ENCODE measurements at places on chromosomes 7 and 10.

GRCh38 chr10:73750819-73751218, 6.6 kb downstream of the SEC24C start:
- no peak for DNase-seq

- no peak for DNase-seq
Observed at GRCh38 chr7:76364198-76364584, 5.4 kb upstream of the YWHAG start.

DNA sequence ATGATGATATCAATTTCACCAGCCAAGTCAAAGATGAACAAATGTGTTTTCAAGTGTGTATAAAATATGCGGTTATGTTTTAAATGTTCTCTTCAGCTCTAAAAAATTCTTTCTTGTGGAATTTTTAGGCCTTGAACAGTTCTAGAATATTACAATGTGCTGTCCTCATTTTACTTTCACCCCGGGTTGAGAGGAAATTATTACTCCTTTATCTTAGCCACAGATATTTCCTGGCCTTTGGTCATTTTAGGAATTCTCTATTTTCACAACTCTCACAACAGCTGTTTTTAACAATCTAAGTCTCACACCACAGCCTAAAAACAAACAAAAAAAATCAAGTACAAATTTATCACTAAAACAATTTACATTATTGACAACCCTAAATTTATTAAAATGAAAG, 112.2 kb upstream of the HGF start:
- no peak for DNase-seq

- no peak for DNase-seq
Observed at GRCh38 chr10:119461380-119461779, 81.1 kb downstream of the RGS10 start.

- DNase-seq: peak; percentile 31
Observed at GRCh38 chr7:47873762-47874161, 74.5 kb downstream of the PKD1L1 start.

DNA sequence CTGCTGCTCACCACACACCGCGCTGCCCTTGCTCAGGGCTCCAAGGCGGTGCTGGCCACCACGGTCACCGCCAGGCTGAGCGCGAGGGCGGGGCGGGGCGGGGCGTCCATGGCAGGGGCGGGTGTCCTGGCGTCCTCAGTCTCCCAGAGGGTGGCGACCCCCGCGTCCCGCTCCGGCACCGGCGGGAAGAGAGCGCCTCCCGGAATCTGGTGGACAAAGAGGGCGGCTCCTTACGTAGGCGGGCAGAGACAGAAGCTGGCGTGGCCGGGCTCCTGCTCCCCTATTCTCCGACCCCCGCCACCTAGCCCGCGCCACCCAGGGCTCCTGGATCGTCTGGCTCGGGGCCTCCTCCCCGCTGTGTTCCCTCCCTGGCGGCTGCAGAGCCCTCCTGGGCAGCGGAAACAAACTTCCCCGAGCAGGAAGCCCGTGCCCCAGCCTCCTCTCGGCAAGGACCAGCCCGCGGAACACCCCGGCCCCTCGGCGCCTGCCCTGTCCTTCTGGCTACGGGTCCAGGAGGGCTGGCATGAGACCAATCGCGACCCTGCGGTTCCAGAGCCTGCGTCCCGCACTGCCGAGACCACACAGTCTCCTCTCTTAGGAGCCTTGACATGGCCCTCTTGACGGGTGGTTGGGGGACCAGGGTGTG, 133.8 kb upstream of the ZNF92 start:
- DNase-seq: no peak

DNA sequence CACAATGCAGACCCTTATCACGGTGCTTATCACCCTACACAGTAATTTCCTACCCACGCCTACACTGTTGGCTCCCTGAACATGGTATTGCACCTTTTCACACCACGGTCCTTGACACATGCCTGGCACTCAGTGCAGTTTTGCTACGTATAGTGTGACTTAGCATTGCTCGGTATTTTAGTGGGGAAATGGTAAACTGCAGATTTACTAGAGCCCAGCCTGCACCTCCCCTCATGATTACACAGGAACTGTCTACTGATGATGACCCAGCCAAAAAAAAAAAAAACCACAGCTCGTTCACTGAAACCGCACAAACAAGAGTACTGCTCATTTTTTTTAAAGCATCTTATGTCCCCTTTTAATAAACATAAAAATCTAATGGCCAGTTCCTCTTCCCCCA, 124.2 kb upstream of the ZNF746 start:
- DNase-seq: no peak

DNA sequence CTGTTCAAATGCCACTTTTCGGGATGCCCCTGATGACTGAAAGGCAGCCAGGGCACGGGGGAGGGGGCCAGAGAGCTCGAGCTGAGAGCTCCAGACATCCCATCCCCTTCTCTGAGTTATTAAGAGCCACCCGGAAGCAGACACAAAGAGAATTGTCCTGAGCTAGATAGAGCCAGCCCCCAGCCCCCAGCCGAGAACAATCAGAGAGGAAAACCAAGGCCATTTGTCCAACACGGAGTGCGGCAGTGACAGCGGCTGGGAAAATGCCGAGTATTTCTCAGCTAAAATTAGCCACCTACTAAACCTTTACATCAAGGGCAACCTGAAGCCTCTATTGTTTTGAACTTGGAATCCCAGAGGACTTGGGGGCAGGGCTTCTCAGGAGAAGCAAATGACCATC, 51.0 kb downstream of the UNC5B start:
- no peak for DNase-seq

GRCh38 chr7:106841896-106842390, 23.1 kb upstream of the PIK3CG start:
- DNase-seq: no peak

DNA sequence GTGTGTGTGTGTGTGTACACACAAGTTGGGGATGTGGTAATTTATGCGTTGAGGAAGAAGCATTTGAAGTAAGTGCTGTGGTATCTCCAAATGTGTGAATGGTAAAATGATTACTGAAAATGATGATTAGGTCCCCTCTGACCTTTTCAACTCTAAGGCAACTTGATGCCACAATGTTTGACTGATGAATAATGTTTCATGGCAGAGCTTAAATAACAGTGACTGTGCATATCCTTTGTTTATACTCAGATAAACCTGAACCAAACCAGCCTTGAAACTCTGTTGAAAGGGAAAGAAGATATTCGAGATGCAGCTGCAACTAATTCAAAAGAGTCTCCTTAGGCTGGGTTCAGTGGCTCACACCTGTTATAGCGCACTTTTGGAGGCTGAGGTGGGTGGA, 64.8 kb upstream of the YAE1 start:
- DNase-seq: no peak

DNA sequence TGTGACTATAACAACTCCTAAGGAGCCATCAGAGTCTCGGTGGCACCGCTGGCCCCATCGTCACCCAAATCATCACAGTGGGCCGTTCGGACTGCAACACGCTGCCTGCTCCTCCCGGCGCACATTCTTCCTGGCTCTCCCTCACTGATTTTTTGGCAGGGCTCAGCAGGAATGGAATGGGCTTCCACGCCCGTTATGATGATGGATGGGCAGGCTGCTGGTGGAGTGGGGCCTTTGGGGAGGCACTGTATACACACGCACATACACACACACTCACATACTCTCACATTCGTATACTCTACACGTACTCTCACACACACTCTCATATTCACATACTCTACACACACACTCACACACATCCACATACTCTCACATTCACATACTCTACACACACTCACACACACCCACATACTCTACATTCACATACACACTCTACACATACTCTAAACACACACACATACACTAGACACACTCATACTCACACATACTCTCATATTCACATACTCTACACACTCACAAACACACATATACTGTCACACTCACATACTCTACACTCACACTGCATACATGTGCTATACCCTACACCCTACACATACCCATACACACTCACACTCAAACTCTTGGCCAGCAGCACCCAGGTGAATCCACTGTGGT, 99.8 kb downstream of the KCNMA1 start:
- DNase-seq: no peak

- no peak for DNase-seq
Observed at GRCh38 chr10:117242463-117242832, 1.5 kb downstream of the SLC18A2 start.

DNA sequence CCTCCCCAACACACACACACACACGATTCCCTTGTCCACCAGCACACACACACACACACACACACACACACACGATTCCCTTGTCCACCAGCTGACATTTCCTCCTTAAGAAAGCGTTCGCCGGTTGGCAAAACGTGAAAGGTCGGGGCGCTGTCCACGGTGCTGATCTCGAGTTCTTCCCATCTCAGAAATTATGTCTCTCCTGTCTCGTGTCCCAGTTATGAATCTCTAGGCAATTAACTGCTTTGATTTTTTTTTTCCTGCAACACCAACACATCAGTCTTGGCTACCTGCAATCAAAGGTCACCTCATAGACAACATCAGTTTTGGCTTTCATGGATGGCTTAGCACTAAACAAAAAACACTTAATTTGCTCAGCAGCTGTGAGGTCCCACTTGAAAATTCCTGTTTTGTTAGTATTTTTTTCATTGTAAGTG, 1.9 kb downstream of the INA start:
- no peak for DNase-seq

DNA sequence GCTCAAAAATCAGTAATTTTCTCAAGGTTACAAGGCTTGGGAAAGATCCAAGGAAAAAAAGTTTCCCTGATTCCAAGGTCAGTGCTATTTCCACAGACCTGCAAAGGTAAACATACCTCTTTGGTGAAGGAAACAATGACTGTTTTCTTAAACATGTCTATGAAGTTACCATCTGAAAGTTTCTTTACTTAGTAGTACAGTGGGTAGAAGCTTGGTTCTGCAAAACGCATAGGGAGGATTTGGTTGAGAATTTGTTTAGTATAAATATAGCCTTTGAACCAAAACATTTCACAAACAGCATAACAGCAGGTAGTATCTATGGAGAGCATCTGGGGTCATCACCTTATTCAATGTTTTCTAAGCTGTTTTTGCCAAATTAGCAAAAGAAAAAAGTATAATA, 169.6 kb downstream of the CCSER2 start:
- no peak for DNase-seq

- no peak for DNase-seq
Observed at GRCh38 chr10:49001870-49002672, 62.4 kb upstream of the LRRC18 start.

- DNase-seq: no peak
Observed at GRCh38 chr10:47165711-47166404, 134.1 kb upstream of the GDF10 start.

GRCh38 chr10:82402906-82403401, 528.0 kb downstream of the NRG3 start:
- no peak for DNase-seq

DNA sequence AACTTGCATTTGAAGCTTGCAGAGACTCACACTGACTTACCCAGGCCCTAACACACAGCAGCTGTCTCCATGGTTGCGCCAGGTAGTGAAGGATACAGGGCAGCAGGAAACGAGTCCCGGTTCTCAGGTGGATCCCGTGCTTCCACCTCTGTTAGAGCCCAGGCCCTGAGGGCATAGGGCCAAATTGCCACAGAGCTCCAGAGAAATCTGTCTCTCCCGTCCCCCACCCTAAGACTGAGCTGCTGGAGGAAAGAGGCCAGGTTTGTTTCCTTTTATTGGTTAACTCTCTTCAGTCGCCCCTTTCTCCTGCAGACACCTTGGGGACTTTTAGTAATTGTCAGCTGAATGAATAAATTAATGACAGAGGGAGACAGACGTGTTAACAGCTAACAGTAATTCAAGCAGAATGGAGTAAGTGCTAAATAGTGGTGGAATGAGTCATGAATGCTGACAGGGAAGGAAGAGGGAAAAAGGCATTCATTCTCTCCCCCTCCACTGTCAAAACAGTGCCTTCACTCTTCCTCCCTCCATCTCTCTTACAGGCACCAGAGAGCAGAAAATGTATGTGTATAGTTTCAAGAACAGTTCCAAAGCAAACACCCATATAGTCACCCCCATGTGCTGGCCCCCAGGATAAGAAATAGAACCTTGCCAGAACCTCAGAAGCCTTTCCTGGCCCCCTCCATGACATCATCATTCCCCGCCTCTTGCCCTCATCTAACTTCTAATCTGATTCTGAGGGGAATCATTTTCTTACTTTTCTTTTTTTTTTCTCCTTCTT, 16.8 kb upstream of the DLG5 start:
- no peak for DNase-seq

DNA sequence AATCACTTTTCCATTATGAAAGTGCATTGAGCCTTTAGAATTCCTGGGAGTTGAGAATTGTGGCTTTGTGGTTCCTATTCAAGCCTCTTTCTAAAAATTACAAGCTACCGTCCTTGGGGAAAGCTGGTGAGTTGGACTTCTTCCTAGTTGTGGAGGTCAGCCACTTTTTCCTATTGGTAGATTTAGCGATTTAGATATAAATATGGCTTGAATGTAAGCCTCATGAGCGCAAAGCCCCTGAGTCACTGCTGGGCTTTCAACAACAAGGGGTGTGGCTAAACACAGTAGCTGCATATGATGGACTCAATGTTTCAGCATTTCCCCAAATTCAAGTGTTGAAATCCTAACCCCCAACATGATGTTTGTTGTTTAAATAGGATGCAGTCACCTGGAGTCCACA, 150.0 kb upstream of the IGFBP3 start:
- DNase-seq: peak; percentile 34

GRCh38 chr7:104951546-104951945, 62.5 kb upstream of the KMT2E start:
- DNase-seq: no peak

DNA sequence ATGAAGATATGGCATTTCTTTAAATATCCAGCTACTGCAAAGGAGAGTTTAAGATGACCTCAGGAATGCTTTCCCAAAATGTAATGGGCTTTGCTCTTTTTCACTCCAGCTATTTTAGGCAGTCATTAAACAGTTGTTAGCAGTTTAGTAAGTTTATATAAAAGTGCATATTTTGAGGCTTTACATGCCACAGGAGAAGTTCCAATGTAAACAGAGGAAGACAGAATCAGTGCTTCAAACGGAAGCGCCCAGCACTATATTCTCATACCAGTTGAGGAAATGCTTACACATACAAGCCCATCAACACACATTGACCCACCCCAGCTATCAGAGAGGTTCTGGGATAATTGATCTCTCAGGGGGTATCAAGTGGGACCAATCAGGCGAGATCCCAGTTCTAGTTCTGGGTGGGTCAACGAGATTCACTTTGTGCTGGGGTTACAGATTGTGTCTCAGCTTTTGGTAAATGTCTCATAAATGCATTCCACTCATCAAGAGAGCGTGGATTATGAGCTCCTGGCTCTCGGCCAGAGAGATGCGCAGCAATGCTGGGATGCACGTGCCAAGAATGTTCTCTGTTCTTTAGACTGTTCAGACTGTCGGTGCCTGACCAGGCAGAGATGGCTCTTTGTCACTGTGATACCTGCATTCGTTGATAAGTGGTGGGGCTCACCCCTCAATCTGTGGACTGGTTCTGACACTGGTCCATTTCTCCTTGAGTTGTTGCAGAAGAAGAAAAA, 55.0 kb downstream of the CACNB2 start:
- no peak for DNase-seq
